Stimulated activated naive CD8-positive, alpha-beta T cell treated with anti-CD3 and anti-CD28 coated beads, Interleukin-15, Interleukin-2, amounts not matched to agents 100 U/mL and 50 U/mL, for 24 hours (primary cell): ENCODE measurements at places on chromosomes 1 and 21.

DNA sequence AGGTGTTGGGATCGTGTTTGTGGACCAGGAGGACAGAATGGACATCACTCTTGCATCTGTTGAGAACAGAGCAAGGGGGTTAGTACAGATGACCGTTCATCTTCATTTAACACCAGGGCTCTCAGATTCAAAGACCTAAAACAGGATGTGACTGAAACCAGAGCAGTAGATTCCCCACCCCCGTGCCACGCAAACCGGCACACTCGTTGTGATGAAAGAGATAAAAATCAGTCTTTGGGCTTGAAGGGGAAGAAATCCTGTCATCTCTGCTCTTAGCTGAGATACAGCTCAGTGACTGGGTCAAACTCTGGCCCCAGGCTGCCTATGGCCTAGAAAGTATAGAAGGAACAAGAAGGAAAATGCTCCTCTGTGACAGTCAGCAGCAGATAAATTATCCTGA lies 146.2 kb upstream of the KRTAP19-8 start:
- DNase-seq = peak; percentile 72

DNA sequence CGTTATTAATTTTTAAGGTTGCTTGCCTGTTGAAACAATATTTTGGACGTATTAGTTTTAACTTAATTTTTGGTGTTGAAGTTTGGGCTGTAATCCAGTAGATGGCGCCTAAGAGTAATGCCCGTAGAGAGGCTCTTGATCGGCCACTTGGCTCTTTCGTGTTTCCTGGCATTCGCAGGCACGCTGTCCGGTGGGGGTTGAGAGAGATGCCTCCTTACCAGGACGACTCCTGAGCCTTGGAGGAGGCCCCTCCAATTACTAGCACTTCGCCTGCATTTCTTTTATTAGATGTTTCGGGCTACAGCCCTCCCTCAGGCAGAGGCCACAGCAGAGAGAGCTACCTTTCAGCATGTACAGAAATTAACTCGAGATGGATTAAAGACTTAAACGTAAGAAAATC lies 12.0 kb downstream of the OR2M4 start:
- DNase-seq = peak; percentile 9

GRCh38 chr1:53048960-53049573 lies 12.9 kb upstream of the PODN start:
- no peak for DNase-seq

DNA sequence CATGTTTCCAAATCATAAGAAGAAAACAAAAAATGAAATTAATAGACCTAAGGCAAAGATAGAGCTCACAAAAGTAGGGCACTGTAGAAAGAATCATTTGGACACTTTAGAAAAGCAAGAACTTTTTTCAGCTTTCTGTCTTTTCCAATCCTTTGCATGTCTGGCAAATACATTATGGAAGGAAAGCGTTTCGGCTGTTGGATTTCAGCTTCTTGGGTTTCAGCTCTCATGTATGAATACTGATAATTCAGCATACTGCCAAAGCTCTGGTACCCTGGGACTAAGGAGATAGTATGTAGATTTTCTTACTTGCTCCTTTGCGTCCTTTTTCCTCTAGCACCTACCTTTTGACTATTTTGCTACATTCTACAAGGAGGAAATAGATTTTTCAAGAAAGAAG lies 375.9 kb downstream of the BRINP3 start:
- DNase-seq = no peak

GRCh38 chr21:32329776-32330175 lies 31.1 kb downstream of the MRAP start:
- DNase-seq = no peak

DNA sequence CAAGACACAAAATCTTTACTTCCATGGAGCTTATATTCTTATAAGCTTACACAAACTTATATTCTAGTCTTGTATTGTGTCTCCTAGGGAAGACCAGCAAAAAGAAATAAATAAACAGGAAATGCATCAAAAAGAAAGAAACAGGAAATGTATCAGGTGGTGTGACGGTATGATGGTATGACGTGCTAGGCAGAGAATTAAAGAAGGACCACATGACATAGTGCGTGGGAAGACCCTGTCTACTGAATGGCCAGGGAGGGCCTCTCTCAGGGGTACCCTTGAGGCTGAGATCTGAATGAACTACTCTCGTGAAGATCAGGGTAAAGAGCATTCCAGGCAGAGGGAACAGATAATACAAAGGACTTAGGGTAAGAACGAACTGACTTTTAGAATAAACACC lies 15.6 kb upstream of the WDR26 start:
- no peak for DNase-seq
